Vagina (tissue), 2 donors: ENCODE measurements at places on chromosomes 1 and 21.

GRCh38 chr1:151847867-151848596, 5.5 kb downstream of the THEM5 start:
- DNase-seq: no peak

- DNase-seq: no peak
These were observed 3.6 kb upstream of the TUFT1 start for GRCh38 chr1:151536499-151536898.

- no peak for DNase-seq
These were observed 23.4 kb upstream of the PTP4A2 start for GRCh38 chr1:31961536-31961935.

DNA sequence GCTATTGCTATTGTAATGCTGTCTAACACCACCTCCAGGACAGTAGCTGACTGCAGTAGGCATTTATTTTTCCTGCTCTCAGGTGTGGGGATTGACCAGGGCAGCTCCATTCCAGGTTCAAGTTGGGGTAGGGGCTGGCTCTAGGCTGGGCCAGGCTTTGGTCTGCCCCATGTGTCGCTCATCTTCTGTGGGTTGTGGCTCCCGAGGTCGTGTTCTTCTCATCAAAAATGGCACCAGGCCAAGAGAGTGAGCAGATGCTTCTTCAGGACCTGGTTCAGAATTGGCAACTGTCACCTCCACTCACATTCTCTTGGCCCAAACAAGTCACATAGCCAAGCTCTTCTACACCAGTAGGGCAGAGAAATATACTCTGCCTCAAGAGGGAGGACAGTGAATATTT, 133.7 kb downstream of the PTPRU start:
- DNase-seq: no peak

GRCh38 chr1:157431751-157432150, 120.6 kb downstream of the FCRL5 start:
- DNase-seq: no peak

- DNase-seq: no peak
These were observed 59.2 kb downstream of the CLSTN1 start for GRCh38 chr1:9764550-9764949.

DNA sequence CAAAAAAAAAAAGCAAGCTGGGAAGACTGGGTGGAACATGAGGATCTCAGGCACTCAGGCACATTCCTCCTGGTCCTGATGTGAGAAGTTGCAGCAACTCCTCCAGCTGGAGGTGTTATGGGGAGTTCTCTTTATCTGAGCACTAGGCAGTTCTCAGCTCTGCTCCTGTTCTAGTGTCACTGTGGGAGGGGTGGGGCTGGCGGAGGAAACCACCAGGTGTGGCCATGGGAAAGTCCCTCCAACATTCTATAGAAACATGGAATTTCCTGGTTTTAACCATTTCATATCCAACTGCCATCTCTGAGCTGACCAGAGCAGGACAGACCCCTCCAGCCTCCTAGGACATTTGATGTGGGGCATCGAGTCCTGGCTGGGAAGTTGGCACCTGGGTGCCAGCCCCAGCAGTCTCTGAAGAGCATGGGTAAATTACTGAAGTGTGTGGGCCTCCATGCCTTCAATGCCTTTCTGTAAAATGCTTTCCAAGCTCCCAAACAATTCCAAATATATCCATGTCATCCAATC, 804 bp upstream of the IKBKE start:
- no peak for DNase-seq

GRCh38 chr1:168032029-168032428, 95.2 kb upstream of the MPC2 start:
- DNase-seq: no peak

DNA sequence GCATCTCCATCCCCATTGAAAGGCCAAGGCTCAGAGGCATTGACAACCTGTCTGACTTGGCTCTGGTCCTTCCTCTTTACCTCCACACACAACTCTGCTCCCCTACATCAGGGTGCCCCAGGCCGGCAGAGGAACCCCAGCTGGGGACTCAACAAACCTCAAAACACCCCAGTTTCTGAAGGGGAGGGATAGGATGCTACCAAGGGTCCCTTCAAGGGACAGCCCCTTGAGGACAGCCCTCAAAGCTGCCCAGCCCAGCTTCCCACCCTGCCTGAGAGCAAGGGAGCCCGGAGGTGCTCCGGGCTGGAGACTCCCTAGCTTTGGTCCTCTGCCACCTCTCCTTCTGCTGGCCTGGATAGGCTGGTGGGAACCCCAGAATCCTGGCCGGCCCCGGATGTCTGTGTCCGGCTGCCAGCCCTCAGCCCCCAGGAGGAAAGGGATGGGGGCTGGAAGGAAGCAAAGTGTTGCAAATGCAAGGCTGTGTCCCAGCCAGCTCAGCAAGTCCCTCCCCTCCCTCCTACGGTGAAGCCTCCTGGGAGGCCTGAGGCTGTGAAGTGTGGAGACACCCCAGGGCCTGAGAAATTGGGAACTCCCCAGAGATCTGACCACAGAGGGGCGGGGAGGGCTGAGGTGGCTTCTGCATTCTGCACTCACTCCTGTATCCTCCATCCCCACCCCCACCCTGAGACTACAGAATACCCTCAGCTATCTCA, 1.1 kb upstream of the MARCKSL1 start:
- DNase-seq: no peak
